ENCODE measurements at places on chromosomes 13 and 19.
A peak's percentile ranks its signal among the peaks of the same experiment; 100 is the strongest.

- H3K27ac ChIP-seq: no peak overlapping the region
- peaks cover 31% of the 10 kb centered on the region for H3K36me3 ChIP-seq
- H3K4me3 ChIP-seq: no peak overlapping the region
These were observed 5.4 kb upstream of the VSIG10L start for GRCh38 chr19:51347209-51347928.

DNA sequence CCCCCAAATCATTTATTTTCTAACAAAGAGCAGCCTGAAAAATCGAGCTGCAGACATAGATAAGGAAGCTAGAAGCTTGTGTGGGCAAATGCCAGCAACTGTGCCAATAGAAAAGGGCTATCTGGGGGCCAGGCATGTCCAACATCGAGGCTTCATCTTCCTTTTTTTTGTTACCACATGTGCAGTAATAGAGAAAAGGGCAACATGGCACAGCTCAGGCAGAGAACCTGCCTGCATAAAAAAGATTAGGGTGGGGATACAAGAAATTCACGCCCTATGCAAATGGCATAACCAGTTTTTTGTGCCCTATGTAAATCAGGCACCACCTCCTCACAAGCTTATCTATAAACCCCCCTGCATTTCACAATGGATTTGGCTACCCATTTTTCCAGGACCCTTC lies 60.4 kb upstream of the ABCC4 start:
- H3K36me3 ChIP-seq: no peaks in the 10 kb centered on the region
- no peak overlapping the region for H3K4me3 ChIP-seq
- peaks cover 2% of the 10 kb centered on the region for H3K4me1 ChIP-seq
- H3K27me3 ChIP-seq: 0 out of 2 replicates have a peak, but pooled peaks cover 2% of the 10 kb centered on the region
- H3K27ac ChIP-seq: no peak overlapping the region

DNA sequence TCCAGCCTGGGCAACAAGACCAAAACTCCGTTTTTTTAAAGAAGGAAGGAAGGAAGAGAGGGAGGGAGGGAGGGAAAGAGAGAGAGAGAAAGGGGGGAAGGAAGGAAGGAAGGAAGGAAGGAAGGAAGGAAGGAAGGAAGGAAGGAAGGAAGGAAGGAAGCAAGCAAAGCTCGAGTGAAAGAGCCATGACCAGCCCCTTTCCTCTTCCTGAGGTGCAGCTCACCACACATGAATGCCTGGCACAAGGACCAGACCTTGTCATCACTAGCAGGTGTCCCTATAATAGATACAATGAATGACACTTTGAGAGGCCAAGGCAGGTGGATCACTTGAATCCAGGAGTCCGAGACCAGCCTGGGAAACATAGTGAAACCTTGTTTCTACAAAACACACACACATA lies 31.0 kb downstream of the SPRY2 start:
- DNase-seq: no peak
- peaks cover 4% of the 10 kb centered on the region for H3K4me1 ChIP-seq
- no peaks in the 10 kb centered on the region for H3K27me3 ChIP-seq
- no peak overlapping the region for H3K4me3 ChIP-seq
- H3K36me3 ChIP-seq: no peaks in the 10 kb centered on the region
- H3K27ac ChIP-seq: no peak overlapping the region

- peaks cover 27% of the 10 kb centered on the region for H3K27me3 ChIP-seq
- no peak within 1 kb of the TSS for H3K27ac ChIP-seq
- no peaks in the 10 kb centered on the region for H3K4me1 ChIP-seq
- H3K4me3 ChIP-seq: peak within 1 kb of the TSS; percentile 23
- no peak for DNase-seq
- no peaks in the 10 kb centered on the region for H3K36me3 ChIP-seq
These were observed at the start of gene CNMD for GRCh38 chr13:52739468-52740071. Gene CNMD (minus strand): TSS chr13:52739820. CDS start chr13:52739701, 119 bp downstream.

DNA sequence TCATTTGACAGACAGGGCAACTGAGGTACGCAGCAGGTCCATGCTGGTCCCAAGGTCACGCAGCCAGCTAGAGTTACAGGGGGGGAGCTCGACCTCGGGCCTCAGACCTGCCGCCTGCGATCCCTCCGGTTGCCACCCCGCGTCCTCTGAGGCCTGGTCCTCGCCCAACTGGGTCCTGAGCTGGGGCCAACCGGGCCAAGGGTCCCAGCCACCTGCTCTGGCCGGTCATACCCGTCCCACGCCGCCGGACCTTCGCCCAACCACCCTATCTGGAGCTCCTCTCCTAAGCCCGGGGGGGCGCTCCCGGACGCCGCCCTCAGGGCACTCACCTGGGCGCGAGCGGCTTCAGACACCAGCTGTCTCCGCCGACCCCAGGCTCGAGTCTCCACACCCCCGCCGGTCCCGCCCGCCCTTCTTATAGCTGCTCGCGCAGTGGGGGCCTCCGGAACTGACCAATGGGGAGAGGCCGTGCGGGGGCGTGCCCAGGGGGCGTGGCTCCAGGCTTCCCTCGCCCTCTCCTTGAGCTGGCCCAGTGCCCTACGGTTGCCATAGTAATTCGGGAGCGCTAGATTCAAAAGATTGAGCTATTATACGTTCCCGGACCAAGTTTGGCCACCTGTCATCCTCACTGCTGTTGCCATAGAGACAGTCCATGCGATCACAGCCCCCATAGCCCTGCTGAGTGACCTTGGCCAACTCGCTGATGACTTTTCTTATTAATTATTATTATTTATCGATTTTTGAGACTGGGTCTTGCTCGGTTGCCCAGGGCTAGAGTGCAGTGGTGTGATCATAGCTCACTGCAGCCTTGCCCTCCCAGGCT lies at the start of gene PLIN5:
Gene PLIN5 (minus strand): TSS at position 389 of the 823 bp plus-strand sequence. CDS start 1,150 bp downstream, outside the sequence.
- no peak within 1 kb of the TSS for H3K27ac ChIP-seq
- H3K4me3 ChIP-seq: no peak within 1 kb of the TSS
- H3K36me3 ChIP-seq: no peaks in the 10 kb centered on the region
- DNase-seq: peak; percentile 26
- H3K27me3 ChIP-seq: peaks cover 51% of the 10 kb centered on the region

DNA sequence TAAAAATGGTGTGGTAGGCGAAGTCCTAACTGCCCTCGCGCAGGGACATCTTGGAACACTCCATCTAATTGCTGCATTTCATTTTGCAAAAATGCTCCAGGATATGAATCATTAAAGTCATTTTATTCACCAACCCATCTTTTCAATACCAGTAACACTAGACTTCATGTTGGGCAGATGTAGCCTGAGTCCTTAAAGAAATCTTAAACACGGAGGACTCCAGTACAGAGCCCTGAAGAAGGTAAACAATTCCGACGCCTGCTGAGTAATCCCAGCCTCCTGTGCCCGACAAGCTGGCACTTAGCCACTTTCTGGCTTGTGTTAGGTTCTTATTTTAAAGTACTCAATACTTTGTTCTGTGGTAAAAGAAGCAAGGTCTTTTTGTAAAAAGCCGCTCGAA lies 58.0 kb upstream of the IRS2 start:
- no peak overlapping the region for H3K27ac ChIP-seq
- H3K36me3 ChIP-seq: no peaks in the 10 kb centered on the region
- peaks cover 2% of the 10 kb centered on the region for H3K27me3 ChIP-seq
- no peak overlapping the region for H3K4me3 ChIP-seq
- DNase-seq: peak; percentile 73

GRCh38 chr13:98996046-98996445 lies 18.2 kb upstream of the DOCK9 start:
- DNase-seq: no peak
- no peaks in the 10 kb centered on the region for H3K4me1 ChIP-seq
- no peak overlapping the region for H3K4me3 ChIP-seq
- no peak overlapping the region for H3K27ac ChIP-seq
- H3K27me3 ChIP-seq: peaks cover 2% of the 10 kb centered on the region

- peaks cover 51% of the 10 kb centered on the region for H3K4me1 ChIP-seq
- peak overlapping the region; percentile 61 for H3K4me3 ChIP-seq
- H3K27ac ChIP-seq: peak overlapping the region; percentile 93
These were observed 2.1 kb upstream of the CIRBP start for GRCh38 chr19:1266916-1267476.

DNA sequence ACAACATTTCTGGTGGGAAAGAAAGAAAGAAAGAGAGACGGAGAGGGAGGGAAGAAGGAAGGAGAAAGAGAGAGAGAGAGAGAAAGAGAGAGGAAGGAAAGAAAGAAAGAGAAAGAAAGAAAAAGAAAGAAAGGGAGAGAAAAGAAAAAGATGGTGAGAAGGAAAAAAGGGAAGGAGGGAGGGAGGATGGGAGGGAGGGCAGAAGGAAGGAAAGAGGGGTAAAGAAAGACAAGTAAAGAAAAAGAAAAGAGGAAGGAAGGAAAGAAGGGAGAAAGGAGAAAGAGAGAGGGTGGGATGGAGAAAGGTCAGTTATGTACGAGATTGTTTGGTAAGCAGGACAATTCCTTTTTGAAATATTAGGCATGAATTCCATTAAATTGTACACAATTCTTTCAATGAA lies 145.3 kb downstream of the SPRY2 start:
- no peak overlapping the region for H3K27ac ChIP-seq
- no peak overlapping the region for H3K4me3 ChIP-seq
- no peaks in the 10 kb centered on the region for H3K36me3 ChIP-seq
- DNase-seq: no peak

- H3K4me3 ChIP-seq: peak within 1 kb of the TSS; percentile 82
- 0 out of 2 replicates have a peak, but pooled peaks cover 1% of the 10 kb centered on the region for H3K36me3 ChIP-seq
- no peaks in the 10 kb centered on the region for H3K27me3 ChIP-seq
- peaks cover 7% of the 10 kb centered on the region for H3K4me1 ChIP-seq
These were observed at the start of gene NEK3 for GRCh38 chr13:52159159-52159982. Gene NEK3 (minus strand): TSS chr13:52159597. CDS start chr13:52156191, 3,406 bp downstream.

GRCh38 chr13:40576369-40576768 lies 90.1 kb downstream of the FOXO1 start:
- no peaks in the 10 kb centered on the region for H3K4me1 ChIP-seq
- no peak for DNase-seq
- no peaks in the 10 kb centered on the region for H3K36me3 ChIP-seq
- no peak overlapping the region for H3K27ac ChIP-seq

GRCh38 chr13:91660076-91660415 lies 261.6 kb downstream of the GPC5 start:
- H3K27ac ChIP-seq: no peak overlapping the region
- no peaks in the 10 kb centered on the region for H3K4me1 ChIP-seq
- H3K4me3 ChIP-seq: no peak overlapping the region
- DNase-seq: no peak
- no peaks in the 10 kb centered on the region for H3K36me3 ChIP-seq

DNA sequence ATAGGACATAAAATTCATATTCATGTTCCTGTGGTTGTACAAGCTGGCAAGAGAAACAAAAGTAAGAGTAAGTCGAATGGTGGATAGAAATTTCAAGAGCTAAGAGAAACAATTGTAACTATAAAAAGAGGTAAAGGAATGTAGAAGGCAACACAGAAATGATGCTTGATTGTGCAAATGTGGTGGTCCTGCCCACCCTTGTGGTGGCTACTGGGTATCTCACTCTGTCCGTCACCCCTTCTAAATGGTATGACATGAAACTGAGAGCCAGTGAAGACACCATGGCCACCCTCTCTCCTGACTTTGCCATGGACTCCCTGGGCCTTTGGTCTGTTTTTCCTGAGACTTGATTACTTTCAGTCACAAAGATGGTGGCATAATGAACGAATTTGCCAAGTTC lies 925.9 kb upstream of the SLITRK6 start:
- no peak overlapping the region for H3K27ac ChIP-seq
- no peaks in the 10 kb centered on the region for H3K36me3 ChIP-seq

DNA sequence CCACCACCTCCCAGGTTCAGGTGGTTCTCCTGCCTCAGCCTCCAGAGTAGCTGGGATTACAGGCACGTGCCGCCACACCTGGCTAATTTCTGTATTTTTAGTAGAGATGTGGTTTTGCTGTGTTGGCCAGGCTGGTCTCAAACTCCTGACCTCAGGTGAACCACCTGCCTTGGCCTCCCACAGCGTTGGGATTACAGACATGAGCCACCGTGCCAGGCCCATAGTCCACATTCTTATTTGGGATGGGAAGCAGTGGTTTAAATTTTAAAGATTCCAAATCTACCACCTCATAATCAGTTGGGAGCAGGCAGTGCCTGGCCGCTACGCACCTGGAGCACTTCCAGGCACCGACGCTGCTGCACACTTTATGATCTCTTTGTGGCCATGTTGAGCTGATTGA lies 160.6 kb upstream of the SOX1 start:
- no peak overlapping the region for H3K4me3 ChIP-seq
- no peaks in the 10 kb centered on the region for H3K4me1 ChIP-seq
- no peak overlapping the region for H3K27ac ChIP-seq
- no peaks in the 10 kb centered on the region for H3K27me3 ChIP-seq
- no peak for DNase-seq

- no peak for DNase-seq
- H3K4me3 ChIP-seq: no peak overlapping the region
These were observed 7.8 kb downstream of the PNMA8A start for GRCh38 chr19:46463516-46463915.

DNA sequence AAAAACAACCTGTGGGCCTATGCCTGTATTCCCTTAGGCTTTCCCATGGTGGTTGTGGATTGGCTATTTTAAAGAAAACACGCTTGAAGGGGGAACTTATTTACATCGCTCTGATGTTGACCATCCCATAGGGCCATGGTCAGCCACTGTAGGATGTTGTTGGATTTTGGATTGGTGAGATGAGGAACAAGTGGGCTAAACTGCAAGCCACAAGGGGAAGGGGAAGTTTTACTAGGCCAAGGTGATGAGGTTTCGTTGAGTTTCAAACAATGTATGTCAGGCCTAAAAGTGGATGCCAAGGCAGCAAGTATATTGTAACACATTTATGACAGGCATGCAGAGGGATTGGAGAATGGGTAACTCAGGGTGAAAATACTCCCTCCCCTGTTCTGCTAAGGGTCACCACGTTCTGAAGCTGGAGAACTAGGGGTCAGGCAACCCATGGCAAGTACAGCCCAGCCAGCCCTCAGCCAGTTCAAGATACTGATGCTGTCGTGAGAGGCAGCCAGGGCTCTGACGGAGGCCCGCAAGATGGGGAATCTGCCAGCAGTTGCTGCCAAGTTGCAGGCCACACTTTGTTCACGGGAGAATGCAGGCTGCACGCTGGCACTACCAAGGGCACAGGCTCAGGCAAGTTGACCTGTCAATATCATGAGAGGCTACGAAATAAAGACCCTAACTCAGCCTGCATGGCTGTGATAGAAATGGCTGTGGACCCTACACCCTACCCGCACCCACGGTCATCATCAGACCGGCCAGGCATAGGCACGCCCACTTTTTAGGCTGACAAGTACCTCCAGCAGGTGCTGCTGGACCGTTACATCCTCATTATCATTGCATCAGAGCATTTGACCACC lies 11.1 kb downstream of the IRGC start:
- no peak overlapping the region for H3K4me3 ChIP-seq
- DNase-seq: no peak
- peaks cover 28% of the 10 kb centered on the region for H3K36me3 ChIP-seq
- no peak overlapping the region for H3K27ac ChIP-seq

DNA sequence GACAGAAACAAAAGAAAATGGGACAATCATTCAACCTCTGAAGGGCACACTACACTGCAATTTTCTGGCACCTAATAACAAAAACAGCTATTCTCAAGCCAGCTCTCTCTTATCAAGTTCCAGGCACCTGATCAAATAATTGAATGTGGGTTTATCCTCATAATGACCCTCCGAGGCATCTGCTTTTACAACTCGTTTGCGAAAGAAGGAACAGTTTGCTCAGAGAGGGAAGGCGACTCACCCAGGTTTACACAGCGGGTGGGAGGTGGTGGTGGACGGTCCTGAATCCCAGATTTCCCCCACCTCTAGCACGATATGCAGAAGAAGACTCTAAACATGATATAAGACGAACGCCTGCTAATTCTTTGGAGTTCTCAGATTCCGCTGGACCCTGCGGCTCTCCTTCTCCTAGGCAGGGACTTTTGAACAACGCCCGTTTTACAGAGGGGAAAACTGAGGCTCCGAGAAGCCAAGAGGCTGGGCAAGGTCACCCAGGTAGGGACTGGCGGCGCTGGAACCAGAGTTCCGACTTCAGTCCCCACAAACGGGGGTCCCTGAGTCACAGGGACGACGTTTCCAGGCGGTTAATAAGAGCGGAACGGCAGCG lies 641 bp downstream of the SGTA start:
- H3K36me3 ChIP-seq: peaks cover 2% of the 10 kb centered on the region
- peaks cover 4% of the 10 kb centered on the region for H3K4me1 ChIP-seq
- H3K27ac ChIP-seq: peak overlapping the region; percentile 58
- peak overlapping the region; percentile 81 for H3K4me3 ChIP-seq
- H3K27me3 ChIP-seq: no peaks in the 10 kb centered on the region

All from IMR-90 (cell line).